RWPE2 (cell line): ENCODE measurements at places on chromosomes 3 and 15.

- no peak for DNase-seq
Observed at GRCh38 chr15:100468285-100468684, 60.5 kb downstream of the CERS3 start.

GRCh38 chr15:77753281-77753873, 120.7 kb upstream of the LINGO1 start:
- no peak for DNase-seq

- DNase-seq = no peak
Observed at GRCh38 chr3:52681596-52681995, 4.1 kb downstream of the PBRM1 start.

DNA sequence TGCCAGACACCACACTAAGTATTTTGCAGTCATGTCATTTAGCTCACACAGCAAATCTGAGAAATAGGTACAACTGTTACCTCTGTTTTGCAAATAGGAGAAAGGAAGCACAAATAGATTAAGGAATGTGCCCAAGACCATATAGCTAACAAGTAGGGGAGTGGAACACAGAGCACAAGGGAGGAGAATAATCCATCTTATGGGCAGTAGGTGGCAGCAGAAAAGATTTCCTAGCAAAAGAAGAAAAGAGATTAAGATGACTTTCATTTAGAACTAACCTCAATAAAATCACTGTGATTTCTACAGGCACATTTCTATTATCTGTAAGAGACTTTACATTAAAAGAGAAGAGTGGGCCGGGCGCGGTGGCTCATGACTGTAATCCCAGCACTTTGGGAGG, 49.1 kb downstream of the NR1I2 start:
- no peak for DNase-seq

- DNase-seq = no peak
Observed at GRCh38 chr3:126946405-126946804, 36.5 kb upstream of the PLXNA1 start.

DNA sequence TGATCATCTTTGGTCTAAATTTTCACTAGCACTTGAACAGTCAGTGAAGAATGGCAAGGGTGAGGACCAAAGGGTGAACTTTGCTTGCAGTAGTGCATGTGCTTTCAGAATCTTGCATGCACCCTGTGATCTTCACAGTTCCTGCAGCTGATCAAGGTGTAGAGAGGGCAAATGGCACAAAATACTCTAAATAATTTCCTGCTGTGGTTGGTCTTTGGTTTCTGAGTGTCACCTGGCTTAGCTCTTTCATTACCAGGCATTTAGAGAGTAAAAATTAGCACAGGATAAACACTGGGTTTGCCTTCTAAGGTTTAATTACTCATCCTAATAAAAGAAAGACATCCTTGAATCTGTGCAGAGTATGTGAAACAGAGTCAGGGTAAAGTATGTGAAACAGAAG, 11.4 kb downstream of the TIPARP start:
- DNase-seq = no peak

- DNase-seq = no peak
Observed at GRCh38 chr3:105119801-105120340, 246.8 kb upstream of the ALCAM start.

GRCh38 chr15:75228787-75229186, 27.1 kb downstream of the C15orf39 start:
- no peak for DNase-seq

- no peak for DNase-seq
Observed at GRCh38 chr3:28906561-28907310, 374.1 kb upstream of the RBMS3 start.

GRCh38 chr3:52796411-52796810, 1.8 kb downstream of the ITIH3 start:
- no peak for DNase-seq

DNA sequence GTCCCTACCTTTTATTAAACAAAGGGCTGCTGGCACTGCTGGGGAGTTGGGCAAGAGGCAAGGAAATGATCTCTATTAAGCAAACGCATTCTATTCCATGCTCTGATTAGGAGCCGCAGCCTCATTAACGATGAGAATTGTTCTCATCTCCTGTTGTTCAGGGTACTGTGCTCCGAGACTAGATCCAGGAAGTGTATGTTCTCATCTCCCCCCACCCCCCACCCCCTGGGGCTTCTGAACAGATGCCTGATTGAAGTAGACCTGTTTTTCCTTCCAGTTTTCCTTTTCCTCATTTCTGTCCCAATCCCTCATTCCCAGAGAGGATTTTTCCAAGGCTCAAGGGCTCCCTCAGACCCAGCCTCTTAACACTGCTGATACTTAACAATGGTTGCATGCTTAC, 81.6 kb upstream of the FEZF2 start:
- DNase-seq = no peak

GRCh38 chr15:65008983-65009382, 19.3 kb upstream of the SPG21 start:
- DNase-seq = no peak

- DNase-seq = no peak
Observed at GRCh38 chr3:62795978-62796657, 79.1 kb downstream of the CADPS start.

- no peak for DNase-seq
Observed at GRCh38 chr15:99390667-99391066, 139.4 kb downstream of the LRRC28 start.

DNA sequence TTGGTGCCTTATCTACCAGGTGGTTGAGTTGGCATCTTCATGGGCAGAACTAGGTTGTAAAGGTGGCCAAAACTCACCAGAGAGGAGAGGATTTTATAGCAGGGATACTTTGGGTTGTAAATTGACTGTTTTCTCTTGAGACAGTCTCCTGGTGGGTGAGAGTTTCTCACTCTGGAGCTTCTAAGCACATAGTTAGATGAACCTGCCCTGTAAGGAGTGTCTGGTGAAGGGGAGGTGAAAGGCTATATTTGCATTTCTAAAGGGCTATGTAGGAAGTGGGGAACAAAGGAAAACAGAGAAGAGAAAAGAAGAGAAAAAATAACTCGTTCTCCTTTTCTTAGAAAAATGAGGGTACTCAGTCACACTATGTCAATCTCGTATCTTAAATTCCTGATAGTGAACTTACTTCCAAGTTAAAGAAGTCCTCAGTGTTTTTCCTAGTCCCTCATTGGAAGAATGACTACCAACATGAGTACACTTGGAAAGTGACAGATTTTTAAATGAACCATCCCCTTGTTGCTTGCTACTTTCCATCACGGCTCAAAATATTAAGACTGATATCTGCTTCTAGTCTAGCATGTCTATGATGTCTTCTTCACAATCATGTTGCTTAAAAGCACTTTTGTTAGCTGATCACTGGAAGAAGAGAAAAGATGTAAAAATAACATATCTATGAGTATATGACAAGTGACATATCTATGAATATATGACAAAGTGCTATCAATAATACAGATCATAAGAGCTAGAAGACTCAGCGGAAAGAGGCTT, 113.8 kb upstream of the P2RY1 start:
- DNase-seq = no peak

GRCh38 chr3:171055336-171056178, 29.0 kb upstream of the SLC2A2 start:
- DNase-seq = no peak

DNA sequence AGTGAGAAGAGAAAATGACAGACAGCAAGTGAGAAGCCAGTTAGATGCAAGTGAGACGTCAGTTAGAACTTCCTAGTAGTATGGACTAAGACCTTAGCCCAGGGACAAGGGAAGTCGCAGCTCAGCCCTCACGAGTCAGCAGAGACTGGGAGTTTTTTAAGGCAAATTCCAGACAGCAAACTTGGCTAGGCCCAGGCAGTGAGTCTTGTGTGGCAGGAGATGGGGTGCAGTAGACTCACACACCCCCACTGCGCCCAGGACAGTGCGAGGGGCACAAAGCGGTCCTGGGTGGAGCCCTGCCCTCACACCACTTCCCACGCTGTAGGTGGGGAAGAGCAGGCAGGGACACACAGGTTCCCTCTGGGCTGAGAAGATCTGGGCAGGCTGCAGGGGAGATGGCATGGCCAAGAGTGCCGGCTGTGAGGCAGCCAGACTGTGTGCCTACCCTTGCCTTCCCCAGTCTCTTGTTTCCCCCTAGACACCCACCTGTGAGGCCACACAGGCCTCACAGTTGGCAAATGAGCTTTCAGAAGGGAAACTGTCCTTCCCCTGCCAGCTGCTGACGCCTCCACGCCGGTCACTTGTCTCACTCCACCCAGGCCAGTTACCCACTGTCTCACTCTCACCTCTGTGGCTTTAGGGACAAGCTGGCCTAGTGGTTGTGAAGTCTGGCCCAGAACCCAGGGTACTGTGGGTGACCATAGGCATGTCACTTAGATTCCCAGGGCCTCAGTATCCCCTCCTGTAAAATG, 13.7 kb upstream of the PRKCD start:
- no peak for DNase-seq

GRCh38 chr15:99605490-99605931, 39.7 kb downstream of the MEF2A start:
- peak; percentile 81 for DNase-seq

GRCh38 chr15:65767895-65768294, 24.2 kb downstream of the DENND4A start:
- no peak for DNase-seq

GRCh38 chr3:94336046-94336753, 273.3 kb downstream of the NSUN3 start:
- no peak for DNase-seq

- DNase-seq = no peak
Observed at GRCh38 chr15:71189718-71190117, 74.4 kb downstream of the THSD4 start.

DNA sequence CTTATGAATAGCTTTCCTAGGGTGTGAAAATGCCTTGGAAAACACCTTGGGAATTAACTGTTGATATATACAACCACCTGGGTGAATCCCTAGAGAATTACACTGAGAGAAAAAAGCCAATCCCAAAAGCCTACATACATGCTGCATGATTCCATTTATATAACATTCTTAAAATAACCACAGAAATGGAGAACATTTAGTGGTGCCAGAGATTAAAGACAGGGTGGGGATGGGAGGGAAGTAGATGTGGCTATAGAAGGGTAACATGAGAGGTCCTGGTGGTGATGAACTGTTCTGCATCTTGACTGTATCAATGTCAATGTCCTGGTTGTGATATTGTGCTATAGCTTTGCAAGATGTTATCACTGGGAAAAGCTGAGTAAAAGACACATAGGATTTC, 291.0 kb downstream of the CLSTN2 start:
- DNase-seq = no peak

DNA sequence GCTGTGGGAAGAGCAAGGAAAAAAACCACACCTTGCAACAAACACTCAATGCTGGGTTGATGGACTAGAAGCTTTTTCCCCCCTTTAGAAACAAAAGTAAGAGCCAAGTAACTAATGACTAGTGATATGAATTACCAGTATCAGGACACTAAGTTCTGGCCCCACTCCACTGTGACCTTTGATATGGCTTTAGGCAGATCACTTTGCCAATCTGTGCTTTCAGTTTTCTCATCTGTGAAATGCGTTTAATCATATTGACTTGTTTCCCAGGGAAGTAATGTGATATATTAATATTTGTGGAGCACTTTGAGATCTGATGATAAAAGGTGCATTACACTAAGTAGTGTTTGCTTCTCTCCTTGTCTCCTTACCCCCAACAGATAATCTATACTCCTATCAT, 319.3 kb upstream of the SATB1 start:
- DNase-seq = no peak

- DNase-seq = no peak
Observed at GRCh38 chr3:59839283-59839682, 789.5 kb upstream of the CFAP20DC start.

- peak; percentile 82 for DNase-seq
Observed at GRCh38 chr3:159763011-159763601, 225.5 kb upstream of the IL12A start.

GRCh38 chr15:51721199-51721960, 16.1 kb downstream of the LYSMD2 start:
- DNase-seq = no peak

DNA sequence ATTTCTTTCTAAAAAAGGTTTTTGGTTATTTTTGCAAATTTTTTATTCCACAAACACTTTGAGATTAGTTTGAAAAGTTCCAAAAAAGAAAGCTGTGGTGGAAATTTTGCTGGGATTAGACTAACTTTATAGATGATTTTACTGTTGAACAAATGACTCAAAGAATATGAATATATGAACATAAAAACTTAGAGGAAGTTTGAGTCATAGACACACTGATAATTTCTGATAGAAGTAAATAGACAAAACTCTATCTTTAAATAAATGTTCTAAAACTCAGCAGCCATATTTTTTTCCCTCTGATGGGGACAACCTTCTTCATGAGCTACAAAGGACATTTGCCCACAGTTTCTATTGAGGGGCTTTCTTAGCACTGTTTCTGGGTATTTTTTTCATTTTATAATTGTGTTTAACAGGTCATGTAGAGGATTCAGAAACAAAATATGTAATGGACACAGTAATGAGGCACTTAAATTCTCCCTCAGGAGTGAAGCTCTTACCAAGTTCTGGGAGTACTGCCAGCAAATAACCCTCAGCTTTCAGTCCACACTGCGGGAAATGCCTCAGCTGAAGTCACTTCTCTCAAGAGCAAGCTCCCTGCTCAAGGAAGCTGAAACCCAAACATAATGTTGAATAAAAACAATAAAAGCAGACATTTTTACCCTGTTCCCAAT, 157.6 kb downstream of the NFKBIZ start:
- DNase-seq = no peak

DNA sequence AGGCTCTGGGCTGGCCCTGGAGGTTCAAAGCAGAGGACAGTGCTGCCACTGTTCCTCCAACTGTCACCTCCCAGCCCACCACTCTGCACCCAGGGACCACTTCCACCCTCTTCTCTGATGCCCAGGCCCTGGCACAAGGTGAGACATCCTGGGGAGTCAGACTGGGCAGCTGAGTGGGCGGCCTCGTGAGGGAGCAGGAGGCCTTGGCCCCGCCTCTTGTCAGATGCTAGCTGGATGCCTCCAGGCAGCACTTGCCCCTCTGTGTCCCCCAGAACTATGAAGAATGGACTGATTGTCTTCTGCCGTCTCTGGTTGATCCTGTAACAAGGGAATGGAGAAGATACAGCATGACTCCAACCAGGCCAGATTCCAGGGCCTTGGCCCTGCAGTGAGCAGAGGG, 191.0 kb upstream of the LINGO1 start:
- DNase-seq = no peak

DNA sequence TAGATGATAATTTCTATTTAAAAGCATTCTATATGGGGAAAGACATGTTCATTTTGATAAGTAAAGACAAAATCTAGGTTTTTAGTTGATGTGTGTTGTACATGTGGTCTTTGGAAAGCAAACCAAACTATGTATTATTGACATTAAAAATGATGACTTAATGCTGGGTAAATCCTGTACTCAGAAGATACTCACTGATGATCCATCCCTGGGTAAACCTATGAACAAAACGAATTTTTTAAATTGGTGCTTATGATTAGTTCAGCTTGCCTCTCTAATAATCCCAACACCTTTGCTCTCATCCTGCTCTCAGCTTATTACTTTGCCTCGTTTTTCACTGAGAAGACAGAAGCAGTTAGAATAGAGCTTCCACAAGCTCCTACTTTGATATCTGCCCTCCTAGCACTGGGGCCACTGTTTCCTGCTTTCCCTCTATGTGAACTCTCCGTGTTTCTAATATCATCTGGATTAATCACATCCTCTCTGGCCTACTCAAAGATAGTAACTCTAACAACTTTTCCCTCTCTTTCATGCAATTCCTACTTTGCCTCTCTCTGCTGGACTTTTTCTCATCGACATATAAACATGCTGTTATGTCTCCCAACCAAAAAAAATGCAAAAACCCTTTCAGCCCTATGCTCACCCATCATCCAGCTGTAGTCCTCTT, 29.3 kb downstream of the RARRES1 start:
- DNase-seq = no peak

- DNase-seq = no peak
Observed at GRCh38 chr3:188233320-188233719, 79.4 kb downstream of the LPP start.

GRCh38 chr15:56272454-56272853, 28.8 kb upstream of the RFX7 start:
- DNase-seq = no peak

GRCh38 chr15:42130246-42130986, 26.0 kb downstream of the PLA2G4F start:
- no peak for DNase-seq
